ENCODE measurements at places on chromosomes 5 and 9.
A peak's percentile ranks its signal among the peaks of the same experiment; 100 is the strongest.

GRCh38 chr5:178279723-178280438 is 47.3 kb upstream of the PHYKPL start:
- DNase-seq = peak; percentile 62

- DNase-seq = no peak
Measured at GRCh38 chr9:38249587-38250210, 142.8 kb upstream of the ALDH1B1 start.

DNA sequence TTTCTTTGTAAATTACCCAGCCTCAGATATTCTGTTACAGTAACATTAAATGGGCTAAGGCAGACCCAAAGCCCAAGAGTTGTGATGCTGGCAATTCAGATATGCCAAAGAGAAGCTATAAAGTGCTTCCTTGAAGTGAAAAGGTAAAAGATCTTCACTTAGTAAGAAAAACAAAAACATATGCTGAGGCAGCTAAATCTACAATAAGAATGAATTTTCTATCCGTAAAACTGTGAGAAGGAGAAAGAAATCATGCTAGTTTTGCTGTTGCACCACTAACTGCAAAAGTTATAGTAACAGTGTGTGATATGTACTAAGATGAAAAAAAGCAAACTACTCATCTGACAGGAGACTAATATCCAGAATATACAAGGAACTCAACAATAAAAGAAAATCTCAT is 39.9 kb downstream of the FAM114A2 start:
- no peak for DNase-seq

DNA sequence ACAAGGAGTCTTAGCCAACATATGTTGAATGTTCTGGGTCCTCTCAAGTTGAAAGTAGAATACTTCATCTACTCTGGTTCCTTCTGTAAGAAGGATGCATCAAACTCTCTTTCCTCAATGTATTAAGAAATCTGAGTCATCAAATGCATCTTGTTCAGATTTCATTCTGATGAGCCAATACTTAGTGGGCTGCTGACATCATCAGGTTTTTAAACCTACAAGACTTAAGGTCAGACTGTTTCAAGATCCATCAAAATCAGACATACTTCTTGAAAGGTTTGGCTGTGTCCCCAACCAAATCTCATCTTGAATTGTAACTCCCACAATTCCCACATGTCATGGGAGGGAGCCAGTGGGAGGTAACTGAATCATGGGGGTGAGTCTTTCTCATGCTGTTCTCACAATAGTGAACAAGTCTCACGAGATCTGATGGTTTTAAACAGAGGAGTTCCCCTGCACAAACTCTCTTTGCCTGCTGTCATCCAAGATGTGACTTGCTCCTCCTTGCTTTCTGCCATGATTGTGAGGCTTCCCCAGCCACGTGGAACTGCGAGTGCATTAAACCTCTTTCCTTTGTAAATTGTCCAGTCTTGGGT is 168.8 kb downstream of the RAPGEF6 start:
- DNase-seq = no peak

GRCh38 chr9:87834357-87834756 is 48.3 kb upstream of the SPATA31E1 start:
- peak; percentile 47 for DNase-seq

GRCh38 chr9:137545123-137545522 is 5.1 kb downstream of the PNPLA7 start:
- DNase-seq = no peak

Measured in NT2/D1 (cell line).